ENCODE measurements at places on chromosomes 5 and 9.

DNA sequence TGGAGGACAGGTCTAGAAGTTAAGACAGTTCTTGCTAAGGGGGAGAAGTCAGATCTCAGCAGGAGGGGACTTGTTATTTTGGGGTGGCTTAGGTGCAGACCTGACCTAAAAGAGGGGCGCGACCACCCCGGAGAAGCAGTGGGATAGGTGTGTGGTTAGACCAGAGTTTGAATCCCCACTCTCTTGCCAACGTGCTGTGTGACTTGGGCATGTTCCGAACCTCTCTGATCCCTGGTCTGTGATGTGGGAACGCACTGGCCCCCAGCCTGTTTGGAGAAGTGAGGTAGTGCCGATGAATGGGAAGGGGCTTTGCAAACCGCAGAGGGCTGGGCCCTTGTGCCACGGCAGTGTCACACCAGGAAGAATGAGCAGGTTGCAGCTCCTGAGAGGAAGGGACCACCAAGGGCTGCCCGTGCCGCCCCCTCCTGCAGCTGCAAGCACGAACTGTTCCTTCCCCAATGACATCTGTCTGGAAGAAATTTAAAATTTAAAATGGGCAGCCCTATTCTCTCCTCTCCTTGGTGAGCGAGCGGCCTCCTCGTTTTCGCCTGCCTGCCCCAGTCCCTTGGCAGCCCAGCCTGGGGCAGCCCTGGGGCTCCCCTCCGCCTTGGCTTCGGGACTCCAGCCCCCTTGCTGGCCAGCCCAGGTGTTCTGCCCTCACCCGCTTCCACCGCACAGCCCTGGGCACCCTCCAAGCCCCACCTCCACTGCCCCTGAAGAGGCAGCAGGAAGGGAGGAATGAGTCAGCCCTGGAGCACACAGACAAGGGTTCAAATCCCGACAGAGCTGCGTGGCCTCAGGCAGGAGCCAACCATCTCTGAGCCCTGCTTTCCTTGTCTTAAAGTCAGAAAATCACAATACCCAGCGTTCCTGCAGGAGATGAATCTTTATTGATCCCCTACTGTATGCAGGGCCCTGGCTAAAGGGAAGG lies 1.6 kb downstream of the FIBCD1 start:
- H3K4me3 ChIP-seq = peak overlapping the region; percentile 41
- H3K27me3 ChIP-seq = peaks cover 60% of the 10 kb centered on the region
- peaks cover 20% of the 10 kb centered on the region for H3K4me1 ChIP-seq
- DNase-seq = no peak
- H3K36me3 ChIP-seq = no peaks in the 10 kb centered on the region

DNA sequence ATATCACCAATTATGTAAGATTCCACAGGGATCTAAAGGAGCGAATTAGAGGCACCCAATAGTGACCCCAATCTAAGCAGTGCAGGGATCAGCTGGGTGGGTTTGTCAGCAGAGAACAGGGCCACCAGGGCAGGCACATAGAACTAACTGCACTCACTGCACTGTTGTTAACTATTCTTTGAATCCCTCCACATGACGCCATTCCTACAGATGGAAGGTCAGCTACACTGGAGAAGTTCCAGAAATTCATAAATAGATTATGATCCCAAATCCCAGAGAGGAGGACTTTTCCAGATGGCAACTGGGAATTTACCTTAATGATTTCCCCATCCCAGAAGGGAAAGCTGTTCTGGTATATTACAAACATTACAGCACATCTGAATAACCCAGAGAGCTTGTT lies 84.2 kb downstream of the THBS4 start:
- H3K4me3 ChIP-seq = no peak overlapping the region
- no peak overlapping the region for H3K27ac ChIP-seq
- no peak for DNase-seq
- H3K4me1 ChIP-seq = peaks cover 7% of the 10 kb centered on the region
- H3K27me3 ChIP-seq = no peaks in the 10 kb centered on the region
- H3K36me3 ChIP-seq = no peaks in the 10 kb centered on the region

DNA sequence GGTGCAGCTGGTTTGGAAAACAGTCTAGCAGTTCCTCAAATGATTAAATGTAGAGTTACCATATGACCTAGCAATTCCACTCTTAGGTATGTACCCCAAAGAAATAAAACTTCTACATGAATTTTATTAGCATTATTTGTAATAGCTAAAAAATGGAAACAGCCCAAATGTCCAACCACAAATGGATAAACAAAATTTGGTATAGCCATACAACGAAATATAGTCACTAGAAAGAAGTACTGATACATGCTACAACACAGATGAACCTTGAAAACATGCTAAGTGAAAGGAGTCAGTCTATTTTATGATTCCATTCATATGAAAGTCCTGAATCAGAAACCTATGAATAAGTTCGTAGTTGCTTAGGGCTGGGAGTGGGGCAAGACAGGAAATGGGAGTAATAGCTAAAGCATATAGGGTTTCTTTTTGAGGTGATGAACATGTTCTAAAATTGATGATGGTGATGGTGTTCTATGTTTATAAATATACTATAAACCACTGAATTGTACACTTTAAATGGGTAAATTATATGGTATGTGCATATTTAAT lies 6.3 kb downstream of the GDF9 start:
- H3K4me3 ChIP-seq = no peak overlapping the region
- no peaks in the 10 kb centered on the region for H3K4me1 ChIP-seq
- no peak for DNase-seq
- H3K36me3 ChIP-seq = no peaks in the 10 kb centered on the region
- H3K27ac ChIP-seq = no peak overlapping the region

- no peak for DNase-seq
- no peak overlapping the region for H3K27ac ChIP-seq
- no peaks in the 10 kb centered on the region for H3K4me1 ChIP-seq
- H3K27me3 ChIP-seq = peaks cover 12% of the 10 kb centered on the region
- H3K4me3 ChIP-seq = no peak overlapping the region
- no peaks in the 10 kb centered on the region for H3K36me3 ChIP-seq
Measured at GRCh38 chr5:173435447-173435846, 107.2 kb upstream of the STC2 start.

DNA sequence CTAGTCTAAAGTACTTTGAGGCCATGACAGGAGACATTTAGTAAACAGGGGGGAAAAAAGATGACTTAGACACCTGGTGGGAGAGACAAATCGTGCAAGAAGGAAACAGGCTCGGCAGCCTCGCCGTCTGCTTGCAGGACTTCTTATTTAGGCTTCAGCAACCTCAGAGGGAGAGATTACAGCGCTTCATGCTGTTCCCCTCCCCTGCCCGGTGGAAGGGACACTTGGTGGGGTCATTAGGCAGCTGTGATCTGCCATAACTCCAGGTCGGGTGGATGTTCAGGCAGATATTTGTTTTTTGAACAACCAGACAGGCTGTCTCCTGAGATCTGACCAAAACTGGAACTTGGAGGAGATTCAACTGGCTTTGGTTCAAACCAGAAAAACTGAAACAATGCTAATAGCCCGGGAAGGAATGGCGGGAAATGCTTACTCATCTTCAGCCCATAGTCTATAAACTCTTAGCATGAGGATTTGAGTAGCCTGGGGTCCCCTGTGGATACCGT lies 38.1 kb upstream of the CD180 start:
- DNase-seq = no peak
- H3K4me1 ChIP-seq = peaks cover 7% of the 10 kb centered on the region
- H3K27me3 ChIP-seq = no peaks in the 10 kb centered on the region
- peak overlapping the region; percentile 43 for H3K27ac ChIP-seq
